ENCODE measurements at places on chromosomes 3 and 15.

DNA sequence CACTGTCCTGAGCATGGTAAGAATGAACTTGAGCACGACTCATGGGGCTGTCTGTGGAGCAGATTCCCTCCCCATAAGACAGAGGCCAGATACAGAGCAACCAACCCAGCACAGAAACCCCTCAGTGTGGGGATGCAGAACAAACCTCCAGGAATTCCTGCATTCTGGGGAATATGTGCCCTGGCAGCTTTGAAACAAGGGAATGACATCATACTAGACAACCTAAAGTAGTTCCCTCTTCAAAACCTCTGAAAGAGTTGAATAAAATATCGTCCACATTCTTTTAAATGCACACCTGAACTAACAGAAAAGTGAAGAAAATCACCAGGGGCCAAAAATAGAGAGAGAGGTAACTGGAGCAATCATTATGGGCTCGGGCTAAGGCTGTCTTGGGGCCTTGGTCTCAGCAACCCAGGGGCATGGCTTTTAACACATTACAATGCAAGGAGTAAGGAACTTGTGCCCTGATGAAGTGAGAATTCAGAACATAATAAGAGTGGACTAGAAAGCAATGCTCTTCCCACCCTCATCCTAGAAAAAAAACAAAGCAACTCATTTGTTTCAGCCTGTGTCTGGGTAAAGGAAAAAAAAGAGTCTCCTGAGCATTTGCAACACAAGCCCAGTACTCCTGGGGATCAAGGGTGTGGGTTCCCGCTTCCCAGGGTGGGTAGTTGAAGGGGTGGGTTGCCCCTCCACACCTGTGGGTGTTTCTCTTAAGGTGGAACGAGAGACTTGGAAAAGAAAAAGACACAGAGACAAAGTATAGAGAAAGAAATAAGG is 43.9 kb downstream of the ADIPOQ start:
- no peak for DNase-seq

GRCh38 chr15:23514484-23514883 is 51.0 kb upstream of the MKRN3 start:
- no peak for DNase-seq

DNA sequence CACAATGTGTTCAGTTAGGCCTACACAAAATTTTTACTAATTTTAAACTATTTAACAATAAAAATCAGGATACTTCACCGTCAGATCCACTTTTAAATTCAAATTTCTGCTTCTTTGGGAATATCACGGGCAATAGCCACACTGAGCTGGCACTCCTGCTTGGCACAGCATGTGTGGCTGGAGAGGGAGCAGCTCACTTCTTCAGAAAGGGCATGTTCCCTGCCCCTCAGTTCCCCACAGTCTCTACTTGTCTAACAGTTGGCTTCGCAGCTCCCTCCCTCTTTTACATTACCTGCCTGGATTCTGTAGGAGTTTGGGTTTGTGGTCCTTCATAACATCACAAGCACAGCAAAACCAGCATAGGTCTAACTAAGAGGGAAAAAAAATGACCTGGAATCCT is 76.0 kb upstream of the TRIM42 start:
- no peak for DNase-seq

DNA sequence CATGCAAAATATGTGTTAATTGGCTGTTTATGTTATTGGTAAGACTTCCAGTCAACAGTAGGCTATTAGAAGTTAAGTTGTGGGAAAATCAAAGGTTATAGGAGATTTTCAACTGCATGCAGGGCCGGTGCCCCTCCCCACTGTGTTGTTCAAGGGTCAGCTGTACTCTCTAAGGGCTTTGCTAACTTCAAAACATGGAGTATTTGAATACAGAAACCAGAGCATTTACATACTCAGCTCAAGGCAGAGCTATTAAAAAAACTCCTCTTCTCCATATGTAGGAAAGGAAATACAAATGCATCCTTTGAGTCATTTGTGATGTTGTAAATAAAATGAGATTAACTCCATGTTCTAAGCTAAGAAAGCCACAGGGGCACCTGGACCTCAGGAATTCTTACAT is 16.8 kb downstream of the IL17RB start:
- DNase-seq, result no peak
